DND-41 (cell line): ENCODE measurements at places on chromosomes 12 and 14.

DNA sequence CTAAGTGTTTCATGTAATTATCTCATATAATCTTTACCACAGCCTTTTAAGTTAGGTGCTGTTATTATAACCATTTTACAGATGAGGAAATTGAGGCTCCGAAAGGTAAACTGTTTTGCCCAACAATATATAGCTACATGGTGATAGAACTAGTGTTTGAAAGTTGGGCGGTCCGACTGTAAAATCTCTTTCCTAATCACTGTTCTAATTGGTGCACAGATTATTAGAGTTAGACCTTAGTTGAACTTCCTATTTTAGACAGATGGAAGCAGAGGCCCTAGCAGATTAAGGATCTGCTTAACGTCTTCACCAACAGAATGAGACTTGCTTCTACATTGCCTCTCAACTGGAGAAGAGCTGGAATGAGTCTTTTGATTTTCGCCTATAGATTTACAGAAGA is 30.0 kb upstream of the DUSP6 start:
- no peak for DNase-seq

DNA sequence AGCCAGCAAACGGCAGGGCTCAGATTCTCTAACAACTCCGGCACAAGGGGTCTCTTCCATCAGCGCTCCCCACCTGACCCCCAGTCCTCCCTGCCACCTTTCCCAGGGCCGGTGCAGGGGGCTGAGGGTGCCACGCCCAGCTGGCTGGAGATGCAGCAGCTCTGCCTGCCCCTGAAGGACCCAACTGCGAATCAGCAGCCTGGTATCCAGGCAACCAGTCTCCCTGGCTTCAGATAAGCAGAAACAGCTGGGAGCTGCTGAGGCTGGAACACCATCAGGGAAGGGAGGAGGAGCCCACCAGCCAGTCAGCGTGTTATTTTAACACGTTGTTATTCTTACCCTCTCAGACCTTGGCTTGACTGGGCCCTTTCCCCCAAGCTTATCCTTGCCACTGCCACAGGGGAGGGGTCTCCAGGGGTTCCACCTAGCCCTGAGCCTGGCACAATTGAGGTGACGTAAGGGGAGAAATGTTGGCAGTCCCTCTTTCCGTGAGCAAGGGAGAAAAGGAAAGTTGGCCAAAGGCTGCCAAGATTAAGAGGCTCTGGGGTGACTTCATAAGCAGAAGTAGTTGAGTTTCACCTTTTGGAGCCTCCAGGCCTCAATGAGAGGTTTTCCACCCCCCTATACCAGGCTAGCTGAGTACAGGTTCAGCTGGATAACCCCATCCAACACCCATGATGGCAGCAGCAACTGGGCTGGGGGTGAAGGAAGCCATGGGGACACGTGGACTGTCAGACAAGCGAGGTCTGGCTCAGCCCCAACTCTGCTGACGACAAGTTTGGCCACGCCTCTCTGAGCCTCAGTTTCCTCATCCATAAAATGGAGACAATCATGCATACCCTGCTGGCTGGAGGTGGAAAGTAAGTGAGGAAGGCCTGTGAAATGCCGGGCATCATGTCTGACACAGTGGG is 91.1 kb downstream of the IRF2BPL start:
- DNase-seq = no peak

DNA sequence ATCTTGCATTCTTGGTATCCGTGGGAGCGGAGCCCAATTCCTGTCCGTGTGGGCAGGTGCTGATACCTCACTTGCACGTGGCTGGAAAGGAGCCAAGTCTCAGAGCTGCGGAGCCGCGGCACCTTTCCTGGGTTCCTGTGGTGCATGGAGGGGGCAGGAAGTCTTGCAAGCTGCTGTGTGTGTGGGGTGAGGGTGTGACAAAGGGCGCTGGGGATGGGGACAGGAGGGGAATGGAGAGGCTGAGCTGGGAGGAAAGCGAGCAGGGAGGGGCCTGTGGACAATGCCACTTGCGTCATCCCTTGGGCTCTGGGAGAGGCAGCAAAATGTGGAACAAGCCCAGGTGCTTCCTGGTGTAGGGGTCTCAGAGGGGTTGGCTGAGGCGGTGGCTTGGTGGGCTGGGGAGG is 86.7 kb downstream of the CALM1 start:
- peak; percentile 29 for DNase-seq

- DNase-seq = no peak
These were observed 92.4 kb downstream of the NUAK1 start for GRCh38 chr12:106046301-106046846.

DNA sequence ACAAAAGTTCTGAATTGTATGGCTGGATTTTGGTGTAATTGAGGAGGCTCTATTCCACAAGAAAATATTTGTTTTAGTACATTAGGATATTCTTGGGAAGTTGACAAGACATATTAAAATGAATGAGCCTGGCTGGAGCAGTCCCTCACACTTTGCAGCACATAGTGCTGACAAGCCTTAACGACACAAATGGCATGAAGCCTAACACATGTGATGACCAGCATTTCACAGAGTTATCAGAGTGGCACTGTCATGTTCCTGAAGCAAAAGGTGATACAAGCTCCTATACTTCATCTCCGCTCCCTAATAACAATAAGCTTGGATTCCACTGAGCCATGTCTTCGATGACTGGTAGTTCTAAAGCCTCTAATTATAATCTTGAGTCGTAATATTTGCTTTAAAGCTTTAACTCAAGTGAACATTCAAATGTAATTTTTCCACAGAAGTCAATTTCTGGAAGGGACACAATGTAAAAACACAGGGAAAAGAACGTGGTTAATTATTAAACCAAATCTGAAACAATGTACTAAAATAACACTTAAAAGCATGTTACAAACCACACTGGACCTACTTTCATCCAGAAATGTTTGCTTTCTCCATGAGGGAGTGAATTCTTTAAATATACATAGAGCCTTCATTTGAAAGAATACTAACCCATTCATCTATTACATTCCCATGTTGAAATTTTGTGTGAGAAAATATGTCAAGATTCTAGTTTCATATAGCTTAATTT is 49.6 kb downstream of the GRIP1 start:
- DNase-seq = no peak

DNA sequence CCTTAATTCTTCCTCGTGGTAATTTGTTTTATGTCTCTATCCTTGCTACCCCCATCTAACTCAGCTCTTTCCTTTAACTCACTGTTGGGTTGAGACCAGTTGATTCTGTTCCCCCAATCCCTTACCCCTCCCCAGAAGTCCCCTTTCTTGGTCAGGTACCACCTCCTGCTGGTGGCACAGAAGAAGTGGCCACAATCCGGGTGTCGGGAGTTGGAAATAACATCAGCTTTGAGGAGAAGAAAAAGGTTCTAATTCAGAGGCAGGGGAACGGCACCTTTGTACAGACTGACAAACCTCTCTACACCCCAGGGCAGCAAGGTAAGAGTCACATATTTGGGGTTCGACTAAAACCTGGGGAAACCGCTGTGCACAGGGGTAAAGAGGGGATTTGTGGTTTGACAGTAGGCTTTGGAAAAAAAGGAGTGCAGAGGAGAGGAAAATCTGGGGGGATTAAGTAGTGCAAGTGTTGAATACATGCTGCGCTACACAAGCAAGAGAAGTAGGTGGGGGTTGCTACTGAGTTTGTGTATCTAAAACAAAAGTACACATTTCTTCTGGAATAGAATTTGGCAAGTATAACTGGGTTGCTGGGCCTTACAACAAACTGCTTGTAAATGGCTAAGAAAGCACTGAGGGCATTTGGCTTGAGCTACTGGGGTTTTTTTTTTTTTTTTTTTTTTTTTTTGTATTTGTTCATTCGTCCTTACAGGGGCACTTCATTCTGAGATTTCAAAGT is 1.3 kb downstream of the A2ML1 start:
- DNase-seq = peak; percentile 12

GRCh38 chr12:54870617-54871016 is 16.3 kb downstream of the MUCL1 start:
- no peak for DNase-seq

DNA sequence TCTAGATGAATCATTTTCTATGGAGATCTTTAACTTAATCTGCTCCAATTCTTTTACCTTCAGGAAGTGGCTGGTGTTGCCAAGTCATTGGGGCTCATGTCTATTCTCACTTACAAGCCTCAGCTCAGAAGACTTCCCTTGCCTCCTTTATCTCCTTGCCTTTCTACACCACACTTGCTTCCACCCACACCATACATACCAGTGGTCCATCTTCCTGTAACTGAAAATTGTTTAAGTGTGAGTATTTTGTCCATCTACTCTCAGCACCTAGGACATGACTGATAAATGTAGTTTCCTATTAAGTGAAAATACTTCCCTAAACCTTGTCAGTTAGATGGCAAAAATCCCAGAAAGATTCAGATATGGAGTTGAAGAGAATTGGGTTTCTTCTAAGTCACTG is 199.7 kb upstream of the CPNE8 start:
- DNase-seq = no peak

GRCh38 chr12:49092086-49092815 is 2.4 kb downstream of the DHH start:
- DNase-seq = peak; percentile 66

DNA sequence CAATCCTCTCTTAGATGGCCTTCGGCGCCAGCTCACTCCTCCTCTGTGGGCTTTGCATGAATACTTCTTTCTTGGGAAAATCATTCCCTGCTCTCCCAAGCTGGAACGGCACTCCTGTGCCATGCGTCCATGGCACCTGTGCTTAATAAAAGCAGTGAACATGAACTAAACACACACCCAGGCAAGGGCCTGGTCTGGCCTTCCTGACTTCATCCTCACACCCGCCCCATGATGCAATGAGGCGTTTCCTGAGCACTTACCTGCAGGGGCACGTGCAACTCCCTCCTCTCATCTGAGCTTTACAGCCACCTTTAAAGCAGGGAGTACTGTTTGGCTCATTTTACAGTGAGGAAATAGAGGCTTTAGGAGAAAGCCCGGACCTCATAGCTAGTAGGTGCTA is 219.8 kb downstream of the SLC41A2 start:
- no peak for DNase-seq

GRCh38 chr14:35114036-35114435 is 7.8 kb downstream of the PPP2R3C start:
- DNase-seq = no peak

DNA sequence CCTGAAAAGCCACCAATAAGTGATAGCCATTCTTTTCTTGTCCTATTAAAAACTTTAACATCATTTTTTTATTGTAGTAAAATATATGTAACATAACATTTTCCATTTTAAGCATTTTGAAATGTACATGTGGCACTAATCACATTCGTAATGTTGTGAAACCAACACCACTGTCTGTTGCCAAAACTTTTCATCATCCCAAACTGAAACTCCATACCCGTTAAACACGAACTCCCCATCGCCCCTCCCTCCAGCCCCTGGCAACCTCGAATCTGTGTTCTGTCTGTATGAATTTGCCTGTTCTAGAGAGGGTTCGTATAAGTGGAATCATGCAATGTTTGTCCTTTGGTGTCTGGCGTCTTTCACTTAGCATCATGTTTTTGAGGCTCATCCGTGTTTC is 75.9 kb downstream of the CCDC92 start:
- no peak for DNase-seq

DNA sequence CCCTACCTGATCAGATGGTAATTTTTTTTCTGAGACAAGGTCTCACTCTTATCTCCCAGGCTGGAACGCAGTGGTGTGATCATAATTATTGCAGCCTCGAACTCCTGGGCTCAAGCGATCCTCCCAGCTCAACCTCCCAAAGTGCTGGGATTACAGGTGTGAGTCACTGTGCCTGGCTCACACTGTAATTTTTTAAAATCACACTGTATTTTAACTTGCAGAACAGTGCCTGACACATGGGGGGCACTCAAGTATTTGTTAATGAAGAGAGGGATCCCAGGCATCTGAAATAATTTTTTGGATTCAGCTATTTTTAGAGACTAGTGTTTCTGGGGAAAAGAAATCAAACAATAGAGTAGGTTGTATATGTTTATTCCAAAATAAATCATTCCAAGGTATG is 21.7 kb downstream of the LIMA1 start:
- DNase-seq = no peak
